ENCODE measurements at places on chromosomes 11 and 22.

GRCh38 chr11:132643239-132643638 lies 889.1 kb downstream of the OPCML start:
- no peak for DNase-seq

DNA sequence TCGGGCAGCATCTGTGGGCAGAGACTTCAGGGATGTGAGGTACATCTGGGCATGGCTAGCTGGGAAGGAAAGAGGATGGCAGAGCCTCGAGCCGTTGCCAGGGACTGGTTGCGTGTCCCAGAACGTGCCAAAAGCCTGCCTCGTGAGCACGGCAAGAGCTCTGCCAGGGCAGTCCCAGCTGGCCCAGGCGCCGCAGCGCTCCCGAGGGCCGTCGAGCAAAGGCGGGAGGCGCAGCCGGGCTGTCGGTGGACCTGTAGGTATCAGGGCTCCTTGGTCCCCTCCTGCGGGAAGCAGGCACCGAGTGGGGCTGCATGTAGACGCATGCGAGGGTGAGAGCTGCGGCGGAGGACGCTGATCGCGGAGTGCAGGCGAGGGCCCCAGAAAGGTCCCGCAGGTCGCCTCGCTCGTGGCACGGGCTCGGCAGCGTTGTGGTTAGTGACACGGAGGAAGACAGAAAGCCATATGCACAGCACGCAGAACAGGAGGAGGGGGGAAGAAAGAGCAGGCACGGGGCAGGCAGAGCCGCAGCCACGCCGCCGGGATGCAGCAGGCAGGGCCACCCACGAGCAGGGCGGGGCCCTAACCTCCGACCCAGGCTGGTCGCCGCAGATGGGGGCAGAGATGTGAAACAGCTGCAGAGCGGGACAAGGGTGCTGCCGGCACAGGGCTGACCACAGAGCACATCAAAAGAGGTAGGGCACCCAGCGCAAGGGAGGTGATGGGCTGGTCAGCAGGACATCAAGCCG lies 18.0 kb downstream of the LSP1 start:
- no peak for DNase-seq

GRCh38 chr11:17767301-17767885 lies 32.8 kb downstream of the KCNC1 start:
- no peak for DNase-seq

GRCh38 chr11:134656861-134657540 lies 245.0 kb upstream of the B3GAT1 start:
- no peak for DNase-seq

- no peak for DNase-seq
These were observed 33.0 kb downstream of the FAM168A start for GRCh38 chr11:73564903-73565302.

GRCh38 chr11:60150279-60150678 lies 32.6 kb downstream of the MS4A6A start:
- DNase-seq = no peak

DNA sequence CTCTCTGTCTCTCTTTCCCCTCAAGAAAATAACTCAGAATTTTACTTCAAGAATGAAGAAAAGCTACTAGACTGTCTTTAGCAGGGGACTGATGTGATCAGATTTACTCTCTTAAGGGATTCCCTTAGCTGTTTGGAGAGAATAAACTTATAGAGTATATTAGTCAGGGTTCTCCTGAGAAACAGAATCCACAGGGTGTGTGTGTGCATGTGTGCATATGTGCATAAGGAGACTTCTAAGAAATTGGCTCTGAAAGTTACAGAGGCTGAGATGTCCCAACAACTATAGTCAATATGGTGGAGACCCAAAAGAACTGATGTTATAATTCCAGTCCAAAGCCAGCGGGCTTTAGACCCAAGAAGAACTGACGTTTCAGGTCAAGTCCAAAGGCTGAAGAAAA lies 43.1 kb upstream of the ARL14EP start:
- DNase-seq = no peak

DNA sequence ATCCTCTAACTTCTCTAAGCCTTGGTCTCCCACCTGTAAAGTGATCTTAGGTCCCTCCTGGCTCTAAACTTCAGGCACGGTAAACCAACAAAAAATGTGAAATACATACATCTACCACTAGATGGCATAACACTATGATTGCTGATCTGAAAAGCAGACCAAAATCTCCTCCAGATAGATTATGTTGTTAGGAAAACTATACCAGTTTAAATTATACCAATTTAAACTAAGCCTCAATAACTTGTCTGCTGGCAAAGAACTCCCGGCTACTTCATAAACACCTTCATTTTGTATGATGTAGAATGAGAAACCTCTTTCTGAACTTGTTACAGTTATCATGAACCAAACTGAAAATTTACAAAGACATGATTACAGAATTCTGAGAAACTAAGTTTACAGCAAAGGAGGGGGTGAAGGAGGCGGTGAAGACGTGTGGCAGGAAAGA lies 85.9 kb downstream of the SBF2 start:
- peak; percentile 33 for DNase-seq
